Aorta (tissue), 5 donors: ENCODE measurements at places on chromosomes 12 and 14. TPM values are rescaled to one million over a fixed set of nuclear protein-coding genes. Genes with fewer than 3 reads are reported as not detected.

KCNK13 gene
- 0.48 TPM for total RNA-seq

CLEC6A gene
- total RNA-seq, result not detected

TAS2R50 gene
- total RNA-seq, result 3.3 TPM

SARNP gene
- 51.8 TPM for total RNA-seq

USP44 gene
- total RNA-seq, result 1.6 TPM

NEMP1 gene
- total RNA-seq, result 10.0 TPM

PRIMA1 gene
- 6.7 TPM for total RNA-seq

BMP4 gene
- 7.8 TPM for total RNA-seq

MYH6 gene
- total RNA-seq, result not detected

ARMH4 gene
- 14.6 TPM for total RNA-seq

GRCh38 chr12:40225337-40225983 is 663 bp downstream of the LRRK2 start:
- no peak for DNase-seq

DNA sequence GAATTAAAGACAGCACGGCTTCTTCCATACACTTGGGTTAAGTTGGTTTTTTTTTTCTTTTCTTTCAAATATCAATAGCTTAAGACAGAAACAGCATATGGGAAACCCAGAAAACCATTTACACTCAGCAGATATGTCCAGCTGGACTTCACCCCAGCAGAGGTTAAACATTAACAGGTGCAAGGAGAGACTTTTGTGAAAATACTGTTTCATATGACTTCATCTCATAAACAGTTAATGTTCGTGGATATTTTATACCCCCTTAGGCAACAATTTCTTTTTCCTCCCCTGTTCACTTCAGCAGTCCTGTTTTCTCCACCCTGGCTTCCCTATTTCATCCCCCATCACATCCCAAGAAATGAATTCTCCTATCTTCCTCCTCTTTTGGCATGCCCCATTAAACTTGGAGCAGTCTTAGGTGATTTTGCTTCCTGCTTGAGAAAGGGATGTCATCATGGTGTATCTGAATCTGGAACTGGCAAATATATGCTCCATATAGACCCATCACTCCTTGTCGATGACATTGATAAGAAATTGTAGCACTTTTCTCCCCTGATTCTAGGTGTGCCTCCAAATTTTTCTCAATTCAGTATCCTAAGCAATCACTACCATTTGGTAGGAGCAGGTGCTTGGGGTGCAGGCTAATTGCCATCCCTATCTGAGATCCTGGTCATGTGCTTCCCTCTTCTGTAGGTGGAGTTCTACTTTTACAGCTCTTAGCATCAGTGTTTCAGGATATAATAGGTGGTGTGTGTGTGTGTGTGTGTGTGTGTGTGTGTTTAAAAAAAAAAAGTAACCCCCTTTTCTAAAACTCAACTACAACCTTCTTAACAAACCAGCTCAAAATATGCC is 67.9 kb downstream of the BMP4 start:
- no peak for DNase-seq

- DNase-seq, result no peak
Measured at GRCh38 chr12:5163661-5164060, 120.0 kb downstream of the KCNA5 start.

DNA sequence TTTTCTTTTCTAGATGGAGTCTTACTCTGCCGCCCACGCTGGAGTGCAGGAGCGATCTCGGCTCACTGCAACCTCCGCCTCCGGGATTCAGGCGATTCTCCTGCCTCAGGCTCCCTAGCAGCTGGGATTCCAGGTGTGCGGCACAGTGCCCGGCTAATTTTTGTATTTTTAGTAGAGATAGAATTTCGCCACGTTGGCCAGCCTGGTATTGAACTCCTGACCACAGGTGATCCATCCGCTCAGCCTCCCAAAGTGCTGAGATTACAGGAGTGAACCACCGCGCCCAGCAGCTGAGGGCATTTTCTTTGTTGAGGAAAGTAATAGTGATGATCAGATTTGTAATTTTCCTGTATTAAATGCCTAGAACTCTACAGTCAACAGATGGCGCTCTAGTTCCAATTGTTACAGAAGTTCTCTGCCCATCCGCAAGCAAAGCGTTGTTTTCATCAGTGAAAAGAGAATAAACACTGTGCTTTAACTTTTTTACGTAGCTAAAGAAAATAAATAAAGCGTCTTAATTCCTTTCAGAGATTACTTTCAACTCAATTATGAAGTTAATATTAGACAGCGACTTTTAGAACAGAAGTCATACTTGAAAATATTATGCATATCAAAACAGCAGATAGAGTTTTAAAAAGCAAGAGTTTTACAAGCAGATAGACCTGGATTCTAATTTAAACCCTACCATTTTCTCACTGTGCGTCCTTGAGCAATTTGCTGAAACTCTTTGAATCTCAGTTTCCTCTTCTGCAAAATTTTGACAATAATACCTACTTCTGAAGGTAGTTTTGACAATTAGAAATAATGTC is 335.1 kb downstream of the DUSP6 start:
- no peak for DNase-seq

DNA sequence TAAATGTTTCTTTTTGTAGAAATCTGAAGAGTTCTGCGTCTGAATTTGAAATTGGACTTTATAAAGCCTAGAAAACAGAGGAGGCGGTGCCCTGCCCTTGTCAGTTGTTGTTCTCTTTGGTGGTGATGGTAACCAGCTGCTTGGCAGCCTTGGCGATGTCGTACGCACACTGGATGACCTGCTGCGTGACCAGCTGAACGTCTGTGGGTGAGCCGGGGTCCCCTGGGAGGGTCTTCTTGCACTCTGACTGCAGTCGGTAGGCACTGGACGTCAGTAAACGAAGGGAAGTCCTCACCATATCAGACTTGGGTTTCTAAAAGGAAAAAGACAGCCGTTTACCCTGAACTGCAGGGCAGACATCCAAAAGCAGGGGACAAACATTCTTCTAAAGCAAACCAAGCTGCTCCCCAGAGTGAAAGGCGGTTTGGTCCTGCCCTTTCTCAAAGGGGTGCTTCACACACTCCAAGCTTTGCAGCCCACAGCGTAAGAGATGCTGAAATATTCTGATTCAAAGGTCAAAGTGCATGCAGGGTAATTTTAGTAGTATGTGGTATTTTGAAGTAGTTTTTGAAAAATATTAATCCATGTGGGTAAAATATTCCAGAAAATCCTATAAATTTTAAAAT is 32.9 kb downstream of the TCHP start:
- DNase-seq, result peak; percentile 66

DNA sequence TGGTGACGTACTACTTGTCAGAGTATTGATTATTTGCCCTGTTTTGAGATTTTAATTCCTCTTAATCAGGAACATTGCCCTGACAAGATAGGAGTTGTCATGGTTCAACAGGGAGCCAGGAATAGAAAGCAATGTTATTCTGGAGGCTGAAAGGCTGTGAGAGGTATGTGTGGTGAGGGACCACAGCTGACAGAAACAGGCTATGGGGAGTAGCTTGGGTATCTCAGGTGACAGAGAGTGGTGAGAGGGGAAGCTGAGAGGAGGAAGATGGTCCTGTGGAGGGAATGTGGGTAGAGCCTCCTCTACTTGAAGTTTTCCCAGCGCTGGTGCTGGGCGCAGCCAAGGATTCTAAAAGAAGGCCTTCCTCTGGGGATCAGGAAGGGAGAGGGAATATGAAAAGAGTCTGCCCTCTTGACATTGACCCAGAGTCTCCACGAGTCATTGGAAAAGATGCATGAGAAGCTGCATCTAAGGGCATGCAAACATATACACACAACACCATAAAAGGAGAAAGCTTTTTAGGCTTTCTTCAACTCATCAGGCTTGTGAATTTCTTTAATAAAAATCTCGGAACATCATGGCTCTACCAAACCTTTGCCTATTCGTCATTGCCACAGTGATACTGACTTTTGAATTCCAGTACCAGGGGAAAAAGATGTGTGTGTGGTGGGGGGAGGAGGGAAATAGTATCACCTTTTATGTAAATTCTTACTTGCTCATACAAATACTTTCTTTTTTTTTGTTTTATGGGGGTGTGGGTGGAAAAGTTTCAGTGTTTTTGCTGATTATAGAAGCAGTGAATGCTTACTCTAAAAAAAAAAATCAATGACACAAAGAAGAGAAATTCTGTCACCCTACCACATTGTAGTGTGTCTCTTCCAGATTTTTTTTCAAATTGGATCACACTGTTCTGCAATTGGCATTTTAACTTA is 39.9 kb upstream of the DHRS7 start:
- DNase-seq, result no peak

DNA sequence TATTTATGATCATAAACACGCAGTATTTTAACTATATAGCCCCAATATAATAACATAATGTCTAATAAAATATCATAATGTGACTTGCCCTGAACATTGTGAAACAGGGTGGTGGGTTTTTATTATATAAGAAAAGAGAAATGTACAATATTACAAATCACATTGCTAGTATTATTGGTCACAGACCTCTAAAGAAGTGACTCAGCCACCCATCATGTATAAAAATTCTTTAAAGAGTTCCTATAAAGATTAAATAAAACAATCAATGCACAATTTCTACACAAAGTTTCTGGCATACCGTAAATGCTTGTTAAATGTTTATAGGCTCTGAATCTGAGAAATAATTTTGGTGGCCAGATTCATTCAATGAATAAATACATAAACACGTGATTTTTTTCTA is 28.9 kb downstream of the ABCC9 start:
- no peak for DNase-seq

DNA sequence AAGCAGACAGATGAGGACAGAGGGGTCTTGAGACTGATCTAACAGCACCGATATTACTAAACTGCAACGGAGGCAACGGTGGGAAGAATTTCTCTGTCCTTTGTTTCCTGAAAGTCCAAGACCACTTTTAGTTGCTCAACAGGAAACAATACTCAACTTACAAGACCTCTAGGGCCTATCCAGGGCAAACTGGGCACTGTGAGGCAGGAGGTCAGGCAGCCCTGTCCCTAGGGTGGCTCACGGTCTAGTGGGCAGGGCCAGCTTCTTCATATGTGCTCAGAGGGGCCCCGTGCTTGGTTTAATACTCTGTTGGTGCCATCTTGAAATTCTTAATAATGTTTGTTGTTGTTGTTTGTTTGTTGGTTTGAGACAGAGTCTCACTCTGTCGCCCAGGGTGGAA is 14.2 kb downstream of the SSH1 start:
- DNase-seq, result no peak

- DNase-seq, result no peak
Measured at GRCh38 chr12:39905152-39905551, 200.7 kb downstream of the SLC2A13 start.

DNA sequence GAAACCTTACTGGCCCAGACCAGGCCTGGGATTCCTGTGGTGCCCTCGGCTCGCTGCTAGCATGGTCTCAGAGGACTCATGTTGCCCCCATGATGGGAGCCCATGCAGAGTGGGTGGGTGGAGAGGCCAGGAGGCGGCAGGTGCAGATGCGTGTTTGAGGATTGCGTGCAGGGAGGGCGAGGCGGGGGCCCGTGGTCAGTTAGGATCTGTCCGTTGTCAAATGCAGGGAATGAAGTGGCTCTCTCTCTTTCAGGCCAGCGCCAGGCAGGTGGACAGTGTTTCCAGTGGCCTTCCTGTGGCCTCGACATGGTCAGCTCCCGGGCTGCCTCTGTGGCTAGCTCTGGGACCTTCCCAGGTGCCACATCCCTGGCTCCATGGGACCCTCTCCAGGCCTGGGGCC is 39.3 kb upstream of the DLK1 start:
- DNase-seq, result no peak

DNA sequence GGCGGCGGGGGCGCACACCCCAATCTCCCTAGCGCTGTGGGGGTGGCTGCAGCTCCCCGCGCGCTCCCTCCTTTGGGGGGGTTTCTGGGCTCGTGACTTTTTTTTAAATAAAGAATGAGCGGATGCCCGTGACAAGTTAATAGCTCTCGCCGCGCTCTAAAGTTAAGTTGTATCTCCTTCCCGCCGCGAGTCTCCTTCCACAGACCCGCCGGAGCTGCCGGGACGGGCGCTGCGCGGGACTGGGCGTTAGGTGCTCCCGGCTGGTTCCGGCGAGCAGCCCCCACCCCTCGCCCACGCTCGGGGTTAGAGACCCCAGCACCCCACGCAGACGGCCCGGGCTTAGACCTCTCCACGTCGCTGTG is 82.6 kb upstream of the HMGA2 start:
- DNase-seq, result no peak

DNA sequence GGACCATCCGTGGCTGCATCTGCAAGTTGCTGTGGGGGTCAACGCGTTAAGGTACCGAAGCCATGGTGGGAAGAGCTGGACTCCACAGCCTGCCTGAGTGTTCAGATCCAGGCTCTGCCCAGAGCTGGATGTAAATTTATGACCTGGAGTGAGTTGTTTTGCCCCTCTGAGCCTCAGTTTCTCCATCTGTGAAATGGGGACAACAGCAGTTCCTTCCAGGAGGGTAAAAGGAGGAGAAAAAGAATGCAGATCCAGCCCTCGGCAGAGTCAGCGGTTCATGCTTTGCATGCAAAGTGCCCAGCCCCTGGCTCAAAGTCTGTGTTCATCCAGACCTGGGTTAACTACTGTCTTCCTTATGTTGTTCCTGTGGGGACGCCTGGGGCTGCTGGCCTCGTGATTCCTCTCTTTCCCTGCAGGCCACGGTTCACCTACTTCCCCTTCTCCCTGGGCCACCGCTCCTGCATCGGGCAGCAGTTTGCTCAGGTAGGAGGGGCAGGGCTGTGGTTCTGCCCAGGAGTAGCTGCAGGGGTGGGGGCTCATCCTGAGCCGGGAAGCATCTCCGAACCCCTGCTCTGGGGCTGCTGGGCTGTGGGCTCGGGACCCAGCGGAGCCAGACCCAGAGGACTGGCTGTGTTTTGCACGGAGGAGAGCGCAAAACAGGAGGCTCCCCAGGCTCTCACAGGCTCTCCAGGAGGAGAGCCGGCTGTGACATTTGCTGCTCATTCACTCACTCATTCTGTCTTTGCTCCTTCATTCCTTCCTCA is 41.9 kb downstream of the CYP46A1 start:
- DNase-seq, result peak; percentile 41

GRCh38 chr12:100058482-100059029 is 73.8 kb upstream of the ANKS1B start:
- DNase-seq, result no peak

DNA sequence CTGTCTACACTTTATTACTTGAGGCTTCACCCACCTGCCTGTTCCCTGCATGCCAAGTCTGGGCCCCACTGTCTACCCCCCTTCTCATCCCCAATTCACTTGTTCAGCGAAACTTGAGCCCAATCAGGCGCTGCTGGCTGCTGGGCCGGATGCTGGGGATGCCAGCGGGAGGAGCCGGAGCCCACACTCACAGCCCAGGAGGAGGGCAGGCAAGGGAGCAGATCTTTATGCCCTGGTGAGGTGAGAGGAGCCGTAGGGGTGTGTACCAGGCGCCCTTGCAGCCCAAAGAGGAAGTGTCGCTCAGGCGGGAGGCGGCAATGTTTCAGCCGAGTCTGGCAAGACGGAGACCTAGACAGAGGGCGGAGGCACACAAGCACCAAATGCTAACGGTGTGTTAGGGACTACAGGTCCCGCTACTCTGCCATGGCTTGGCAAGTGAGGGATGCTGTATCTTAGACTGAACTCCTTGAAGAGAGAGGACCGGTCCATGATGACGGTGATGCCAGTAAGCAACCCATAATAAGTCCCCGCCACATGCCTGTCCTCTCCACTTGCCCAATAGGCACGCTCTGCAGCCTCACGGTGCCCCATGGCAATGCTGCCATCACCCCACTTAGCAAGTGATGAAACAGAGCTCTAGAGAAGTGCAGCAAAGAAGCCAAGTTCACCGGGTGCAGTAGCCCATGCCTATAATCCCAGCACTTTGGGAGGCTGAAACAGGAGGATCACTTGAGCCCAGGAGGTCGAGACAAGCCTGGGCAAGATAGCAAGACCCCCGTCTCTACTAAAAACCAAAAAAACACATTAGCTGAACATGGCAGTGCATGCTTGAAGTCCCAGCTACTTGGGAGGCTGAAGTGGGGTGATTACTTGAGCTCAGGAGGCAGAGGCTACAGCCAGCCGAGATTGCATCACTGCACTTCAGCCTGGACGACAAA is 41.6 kb downstream of the LRRC74A start:
- peak; percentile 80 for DNase-seq
